Uterus (tissue), 4 donors: ENCODE measurements at places on chromosomes 4 and X. TPM values are rescaled to one million over a fixed set of nuclear protein-coding genes. Genes with fewer than 3 reads are reported as not detected.

The PNCK gene
- not detected for total RNA-seq

The GPRIN3 gene
- 2.9 TPM for total RNA-seq

The F8A2 gene
- not detected for total RNA-seq

The GAGE12C gene
- not detected for total RNA-seq

The VCX3B gene
- not detected for total RNA-seq

GRCh38 chrX:78029663-78030062 lies 60.2 kb upstream of the PGAM4 start:
- H3K4me3 ChIP-seq: no peak overlapping the region
- H3K4me1 ChIP-seq: no peaks in the 10 kb centered on the region
- no peak for DNase-seq

- no peaks in the 10 kb centered on the region for H3K36me3 ChIP-seq
- no peak overlapping the region for H3K27ac ChIP-seq
- H3K27me3 ChIP-seq: no peaks in the 10 kb centered on the region
Measured at GRCh38 chr4:37728064-37728463, 41.9 kb upstream of the RELL1 start.

DNA sequence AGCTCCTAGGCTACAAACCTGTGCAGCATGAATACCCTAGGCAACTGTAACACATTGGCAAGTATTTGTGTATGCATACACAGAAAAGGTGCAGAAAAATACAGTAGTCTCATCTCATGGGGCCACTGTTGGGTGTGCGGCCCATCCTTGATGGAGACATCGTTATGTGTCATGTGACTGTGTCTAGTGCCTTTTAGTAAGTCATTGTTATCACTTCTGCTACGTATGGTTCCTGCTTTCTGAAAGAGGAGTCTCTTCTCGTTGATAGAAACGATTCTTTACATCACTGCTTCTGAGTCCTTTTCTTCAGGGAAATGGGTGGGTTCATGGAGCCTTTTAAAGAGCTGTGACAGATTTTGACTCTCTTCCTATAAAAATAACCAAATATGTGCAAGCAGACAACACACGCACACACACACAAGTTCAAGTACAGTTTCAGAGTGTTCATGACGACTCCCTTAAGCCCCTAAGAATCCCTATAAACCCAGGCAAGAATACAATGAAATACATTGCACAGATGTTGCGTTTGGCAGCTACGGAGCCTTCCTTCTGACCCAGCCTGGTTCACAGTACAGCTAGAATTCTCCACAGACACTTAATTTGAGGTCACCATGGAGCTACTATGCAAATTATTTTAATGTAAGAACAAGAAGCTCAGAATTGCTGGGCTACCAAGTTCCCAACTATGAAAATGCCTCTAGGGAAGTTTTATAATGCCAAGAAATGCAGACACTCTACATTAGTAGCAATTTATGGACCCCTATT lies 10.2 kb upstream of the STK32B start:
- no peaks in the 10 kb centered on the region for H3K27me3 ChIP-seq
- no peak overlapping the region for H3K4me3 ChIP-seq
- no peak for DNase-seq
- no peaks in the 10 kb centered on the region for H3K36me3 ChIP-seq
- H3K27ac ChIP-seq: no peak overlapping the region
- H3K4me1 ChIP-seq: no peaks in the 10 kb centered on the region

DNA sequence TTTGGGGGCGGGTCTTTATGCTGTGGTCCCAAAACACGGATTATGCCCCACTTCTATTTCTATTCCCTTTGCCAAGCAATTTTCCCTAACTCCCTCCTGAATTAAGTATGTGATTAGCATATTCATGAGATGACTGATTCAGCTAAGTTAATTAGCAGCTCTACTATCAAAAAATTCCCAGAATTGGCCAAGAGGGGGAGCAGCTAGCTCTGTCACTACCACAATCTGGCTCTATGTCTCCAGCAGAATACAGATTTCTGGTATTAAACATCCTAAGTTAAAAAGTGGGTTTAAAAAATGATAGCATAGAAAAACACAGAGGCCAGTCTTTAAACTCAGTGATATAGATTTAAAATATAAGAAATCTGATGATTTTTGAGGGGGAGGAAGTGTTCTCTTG lies 80.3 kb downstream of the GPC4 start:
- no peaks in the 10 kb centered on the region for H3K36me3 ChIP-seq
- no peak overlapping the region for H3K27ac ChIP-seq
- DNase-seq: no peak
- H3K4me3 ChIP-seq: no peak overlapping the region
- H3K4me1 ChIP-seq: peaks cover 4% of the 10 kb centered on the region

DNA sequence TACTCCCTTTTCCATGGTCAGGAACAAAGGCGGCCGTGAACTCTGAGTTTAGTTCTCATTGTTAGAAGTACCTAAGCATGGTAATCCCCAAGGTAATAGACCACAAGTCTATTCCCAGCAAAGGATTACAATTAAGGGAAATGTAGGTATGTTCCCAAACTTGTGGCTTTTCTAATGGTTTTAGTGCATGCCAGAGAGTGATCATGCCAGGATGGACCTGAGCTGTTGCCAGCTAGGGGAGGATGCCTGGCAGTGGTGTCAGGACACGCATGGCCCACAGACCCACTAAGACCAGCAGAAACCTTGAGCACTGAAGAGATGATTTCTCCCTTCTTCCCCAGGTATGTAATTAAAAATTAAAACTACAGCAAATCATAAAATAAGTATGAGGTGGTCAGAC lies 60.8 kb downstream of the COQ2 start:
- no peak overlapping the region for H3K4me3 ChIP-seq
- H3K4me1 ChIP-seq: no peaks in the 10 kb centered on the region
- no peak overlapping the region for H3K27ac ChIP-seq

GRCh38 chrX:101442085-101442484 lies 34.1 kb downstream of the HNRNPH2 start:
- H3K4me1 ChIP-seq: no peaks in the 10 kb centered on the region
- H3K27ac ChIP-seq: no peak overlapping the region
- no peak for DNase-seq
- no peak overlapping the region for H3K4me3 ChIP-seq
- H3K36me3 ChIP-seq: no peaks in the 10 kb centered on the region

GRCh38 chrX:109619771-109620170 lies 5.2 kb downstream of the KCNE5 start:
- no peak for DNase-seq
- no peaks in the 10 kb centered on the region for H3K27me3 ChIP-seq
- H3K36me3 ChIP-seq: no peaks in the 10 kb centered on the region

DNA sequence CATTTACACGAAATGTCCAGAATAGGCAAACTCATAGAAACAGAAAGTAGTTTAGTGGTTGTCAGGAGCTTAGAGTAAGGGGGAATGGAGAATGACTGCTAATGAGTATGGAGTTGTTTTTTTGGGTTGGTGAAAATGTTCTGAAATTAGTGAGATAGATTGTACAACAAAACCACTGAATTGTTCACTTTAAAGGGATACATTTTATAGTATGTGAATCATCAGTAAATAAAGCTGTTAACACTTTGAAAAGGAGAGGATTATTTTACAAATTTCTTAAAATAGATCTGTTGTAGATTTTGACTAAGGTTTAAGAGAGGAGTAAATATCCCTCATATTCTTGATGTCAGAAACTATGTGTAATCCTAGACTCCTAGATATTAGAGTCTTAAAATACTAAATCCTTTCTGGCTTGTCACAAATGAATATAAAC lies 82.7 kb downstream of the RAPGEF2 start:
- H3K27ac ChIP-seq: no peak overlapping the region
- DNase-seq: no peak
- no peak overlapping the region for H3K4me3 ChIP-seq
- no peaks in the 10 kb centered on the region for H3K27me3 ChIP-seq

- H3K4me3 ChIP-seq: no peak overlapping the region
- no peak for DNase-seq
- H3K4me1 ChIP-seq: no peaks in the 10 kb centered on the region
- no peaks in the 10 kb centered on the region for H3K27me3 ChIP-seq
Measured at GRCh38 chr4:79632114-79632513, 224.1 kb upstream of the GK2 start.

DNA sequence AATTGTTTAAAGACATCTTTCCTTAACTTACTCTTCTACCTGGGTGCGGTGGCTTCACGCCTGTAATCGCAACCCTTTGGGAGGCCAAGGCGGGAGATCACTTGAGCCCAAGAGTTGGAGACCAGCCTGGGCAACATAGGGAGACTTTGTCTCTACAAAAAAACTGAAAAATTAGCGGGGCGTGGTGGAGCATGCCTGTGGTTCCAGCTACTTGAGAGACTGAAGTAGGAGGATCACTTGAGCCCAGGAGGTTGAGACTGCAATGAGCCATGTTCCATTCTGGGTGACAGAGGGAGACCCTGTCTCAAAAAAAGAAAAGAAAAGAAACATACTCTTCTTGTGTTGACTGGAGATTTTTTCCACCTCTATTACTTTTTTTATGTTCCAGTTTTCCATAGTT lies 181.9 kb downstream of the RAPGEF2 start:
- no peak overlapping the region for H3K4me3 ChIP-seq
- no peaks in the 10 kb centered on the region for H3K27me3 ChIP-seq
- no peaks in the 10 kb centered on the region for H3K4me1 ChIP-seq
- H3K36me3 ChIP-seq: no peaks in the 10 kb centered on the region
- no peak overlapping the region for H3K27ac ChIP-seq
- DNase-seq: no peak

- no peaks in the 10 kb centered on the region for H3K4me1 ChIP-seq
- no peaks in the 10 kb centered on the region for H3K36me3 ChIP-seq
- H3K27me3 ChIP-seq: no peaks in the 10 kb centered on the region
- peak; percentile 64 for DNase-seq
Measured at GRCh38 chr4:27010334-27010940, 149.8 kb downstream of the STIM2 start.

GRCh38 chr4:104393655-104394324 lies 100.9 kb downstream of the CXXC4 start:
- no peaks in the 10 kb centered on the region for H3K4me1 ChIP-seq
- no peaks in the 10 kb centered on the region for H3K36me3 ChIP-seq
- H3K27me3 ChIP-seq: no peaks in the 10 kb centered on the region
- H3K27ac ChIP-seq: no peak overlapping the region

- no peaks in the 10 kb centered on the region for H3K4me1 ChIP-seq
- H3K36me3 ChIP-seq: no peaks in the 10 kb centered on the region
- H3K4me3 ChIP-seq: no peak overlapping the region
- no peak for DNase-seq
Measured at GRCh38 chr4:903066-904046, 28.8 kb downstream of the GAK start.

DNA sequence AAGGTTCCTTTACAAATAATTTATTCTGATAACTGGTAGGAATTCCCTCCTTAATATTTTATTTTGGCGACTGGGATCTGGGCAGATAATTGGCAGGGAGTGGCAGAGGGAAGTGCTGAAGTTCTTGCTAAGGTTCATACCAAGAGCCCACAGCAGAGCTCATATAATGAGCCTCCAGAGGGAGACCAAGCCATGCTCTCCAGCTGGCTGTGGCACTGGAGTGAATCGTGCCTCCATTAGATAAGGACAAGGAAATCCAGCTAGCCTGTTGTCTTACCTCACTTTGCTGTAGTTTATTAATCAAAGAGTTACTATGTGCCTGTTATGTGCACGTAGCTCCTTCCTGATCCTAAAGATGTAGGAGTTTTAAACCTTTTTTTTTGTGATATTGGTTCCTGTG lies 1.3 kb downstream of the ASB12 start:
- H3K4me3 ChIP-seq: no peak overlapping the region
- no peak overlapping the region for H3K27ac ChIP-seq
- H3K4me1 ChIP-seq: no peaks in the 10 kb centered on the region
- H3K36me3 ChIP-seq: no peaks in the 10 kb centered on the region
- DNase-seq: no peak
- H3K27me3 ChIP-seq: no peaks in the 10 kb centered on the region

DNA sequence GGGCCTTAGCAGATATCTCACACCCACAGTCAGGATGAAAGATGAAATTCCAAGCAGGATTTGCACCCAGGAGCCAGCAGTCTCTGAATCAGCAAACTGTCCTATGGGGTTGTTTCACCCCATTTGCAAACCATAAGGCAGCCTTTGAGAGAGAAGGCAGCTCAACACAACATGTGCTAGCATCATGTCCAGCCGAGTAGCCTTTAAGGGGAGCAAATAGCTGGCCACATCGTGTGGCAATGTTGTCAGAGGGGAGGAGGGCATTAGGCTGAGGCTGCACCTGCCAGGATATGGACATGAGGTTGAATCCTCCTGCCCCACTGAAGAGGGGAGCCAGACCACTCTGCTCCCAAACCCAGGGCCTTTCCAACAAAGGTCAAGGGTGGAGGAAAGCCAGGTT lies 20.6 kb upstream of the PJA1 start:
- H3K36me3 ChIP-seq: no peaks in the 10 kb centered on the region
- H3K4me3 ChIP-seq: no peak overlapping the region
- no peak for DNase-seq
- H3K4me1 ChIP-seq: no peaks in the 10 kb centered on the region
- H3K27ac ChIP-seq: no peak overlapping the region

DNA sequence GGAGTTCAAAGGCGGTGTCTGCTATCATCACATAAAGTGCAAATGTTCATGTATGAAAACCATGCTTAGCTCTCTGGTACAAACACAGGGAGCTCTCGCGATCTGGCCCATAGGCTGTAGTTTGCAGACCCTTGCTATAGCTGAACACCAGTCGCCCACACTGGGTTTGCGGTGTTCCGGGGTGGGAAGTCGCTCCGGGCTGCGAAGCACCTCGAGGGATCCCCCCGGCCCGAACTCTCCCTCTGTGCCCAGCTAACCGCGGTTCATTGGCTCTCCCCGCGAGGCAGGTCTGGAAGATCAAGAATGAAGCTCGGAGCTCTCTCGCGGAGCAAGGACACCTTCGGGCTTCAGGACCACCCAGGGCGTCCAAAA lies 341 bp upstream of the PRPS2 start:
- DNase-seq: no peak
- H3K4me1 ChIP-seq: no peaks in the 10 kb centered on the region
- H3K27ac ChIP-seq: peak overlapping the region; percentile 76
- H3K4me3 ChIP-seq: peak overlapping the region; percentile 55
- no peaks in the 10 kb centered on the region for H3K27me3 ChIP-seq
- H3K36me3 ChIP-seq: no peaks in the 10 kb centered on the region

DNA sequence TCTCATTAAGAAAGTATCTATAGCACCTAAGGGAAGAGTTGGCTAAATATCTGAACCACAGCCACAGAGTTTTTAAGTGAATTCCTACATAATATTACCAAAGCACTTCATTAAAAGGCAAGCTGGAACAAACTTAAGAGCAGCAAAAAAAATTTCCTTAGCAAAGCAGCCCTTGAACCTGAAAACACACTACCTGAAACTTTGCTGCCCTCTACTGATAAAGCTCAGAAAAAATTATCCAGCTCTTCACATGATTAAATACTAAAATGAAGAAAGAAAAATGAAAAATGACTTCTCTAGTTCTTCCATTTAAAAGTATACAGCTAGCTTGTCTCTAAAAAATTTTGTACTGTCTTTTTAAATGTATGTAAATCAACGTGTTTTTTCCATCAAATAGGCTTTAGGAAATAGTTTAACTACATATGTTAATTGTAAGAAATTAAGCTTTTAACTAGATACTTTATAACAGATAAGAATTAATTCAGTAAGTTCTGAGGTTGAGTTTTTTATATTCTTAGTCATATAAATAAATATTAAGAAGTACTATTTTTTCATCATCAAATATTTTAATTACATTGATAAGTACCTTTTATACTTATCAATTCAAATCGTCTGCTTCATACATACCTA lies 156.1 kb downstream of the STPG2 start:
- H3K27me3 ChIP-seq: no peaks in the 10 kb centered on the region
- no peaks in the 10 kb centered on the region for H3K4me1 ChIP-seq
- no peak for DNase-seq
- no peaks in the 10 kb centered on the region for H3K36me3 ChIP-seq
